ENCODE measurements at places on chromosomes 1 and 21.

DNA sequence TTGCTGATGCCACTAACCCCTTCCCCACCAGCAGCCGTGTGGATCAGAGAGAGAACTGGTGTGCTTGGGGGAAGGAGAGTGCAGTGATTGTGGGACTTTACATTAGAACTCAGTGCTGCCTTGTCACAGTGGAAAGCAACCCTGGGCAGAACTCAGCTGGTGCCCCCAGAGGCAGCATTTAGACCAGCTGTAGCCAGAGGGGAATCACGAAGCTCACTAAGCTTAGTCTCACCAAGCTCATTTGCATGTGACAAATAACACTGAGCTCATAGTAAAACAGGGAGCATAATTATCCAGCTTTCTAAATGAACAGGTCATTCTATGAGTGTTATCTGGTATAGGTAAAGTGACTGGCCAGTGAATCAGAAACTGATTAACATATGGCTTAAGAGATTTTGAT, 9.8 kb upstream of the SMAP2 start:
- no peak for DNase-seq

GRCh38 chr1:19313636-19313959, 1.5 kb downstream of the SLC66A1 start:
- DNase-seq: no peak

- no peak for DNase-seq
Measured at GRCh38 chr1:172545396-172546004, 12.6 kb downstream of the SUCO start.

DNA sequence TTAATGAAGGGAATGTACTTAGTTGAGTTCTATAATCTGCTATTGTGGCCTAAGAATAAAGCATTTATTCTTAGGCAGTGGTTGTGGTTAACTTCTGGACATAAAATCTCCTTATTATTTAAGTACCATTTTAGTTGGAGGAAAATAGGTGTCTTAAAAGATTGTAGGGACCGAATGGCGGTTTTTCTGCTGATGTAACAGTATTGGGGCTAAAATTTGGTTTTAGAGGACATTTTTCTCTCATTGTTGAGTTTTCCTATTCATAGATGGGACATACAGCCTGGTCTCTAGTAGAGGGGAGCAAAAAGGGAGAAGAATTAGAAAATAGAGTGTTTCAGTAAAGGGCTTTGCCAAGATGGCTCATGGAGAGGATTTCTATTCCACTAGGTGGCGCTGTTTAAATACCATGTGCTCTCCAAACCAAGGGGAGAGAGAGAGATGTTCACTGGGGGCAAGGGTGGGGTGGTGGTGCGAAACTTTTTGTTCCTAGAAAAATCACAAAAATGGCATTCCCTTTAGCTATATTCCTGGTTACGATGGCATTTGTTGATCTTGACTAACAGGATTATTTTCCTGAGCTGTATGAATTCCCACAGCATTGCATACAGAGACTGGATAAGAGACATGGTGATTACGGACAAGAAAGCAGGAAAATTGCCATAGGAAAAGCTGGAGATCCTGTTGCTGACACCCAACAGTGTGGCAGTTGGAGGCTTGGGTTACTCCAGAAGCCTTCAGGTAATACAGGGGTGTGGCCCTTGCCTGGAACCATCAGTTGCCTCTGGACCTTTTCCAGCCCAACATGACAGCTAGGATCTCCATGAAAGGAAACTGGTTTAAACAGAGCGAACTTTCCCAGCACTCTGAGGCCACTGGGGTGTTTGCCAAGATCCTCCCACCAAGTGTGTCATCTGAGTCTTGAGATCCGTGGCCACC, 18.2 kb upstream of the FCGR2A start:
- DNase-seq: peak; percentile 64

DNA sequence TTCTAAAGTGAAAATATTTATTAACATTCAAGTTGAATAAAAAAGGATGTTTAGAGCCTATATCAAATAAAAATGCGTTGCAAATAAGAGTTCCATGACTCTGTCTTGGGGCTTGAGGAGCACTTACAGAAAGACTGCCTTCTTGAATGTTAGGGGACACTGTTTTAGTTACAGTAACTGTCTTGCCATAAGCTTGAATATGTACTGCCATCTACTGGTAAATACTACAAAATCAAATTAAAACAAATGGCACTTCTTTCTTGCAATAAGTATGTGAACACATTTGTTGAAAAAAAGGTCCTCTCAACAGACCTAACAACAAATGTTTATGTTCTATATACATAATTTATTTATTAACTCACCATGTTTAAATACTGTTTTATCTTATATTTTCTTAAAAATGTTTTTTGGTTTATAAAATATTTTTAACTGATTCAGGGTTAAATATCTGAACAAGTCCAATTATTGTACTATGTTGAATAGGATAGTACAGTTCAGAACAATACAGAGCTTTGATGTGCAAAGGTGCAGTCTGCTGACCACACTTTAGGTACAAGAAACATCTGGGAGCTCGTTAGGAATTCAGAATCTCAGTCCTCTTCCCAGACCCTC, 199.5 kb downstream of the LRRIQ3 start:
- peak; percentile 8 for DNase-seq

DNA sequence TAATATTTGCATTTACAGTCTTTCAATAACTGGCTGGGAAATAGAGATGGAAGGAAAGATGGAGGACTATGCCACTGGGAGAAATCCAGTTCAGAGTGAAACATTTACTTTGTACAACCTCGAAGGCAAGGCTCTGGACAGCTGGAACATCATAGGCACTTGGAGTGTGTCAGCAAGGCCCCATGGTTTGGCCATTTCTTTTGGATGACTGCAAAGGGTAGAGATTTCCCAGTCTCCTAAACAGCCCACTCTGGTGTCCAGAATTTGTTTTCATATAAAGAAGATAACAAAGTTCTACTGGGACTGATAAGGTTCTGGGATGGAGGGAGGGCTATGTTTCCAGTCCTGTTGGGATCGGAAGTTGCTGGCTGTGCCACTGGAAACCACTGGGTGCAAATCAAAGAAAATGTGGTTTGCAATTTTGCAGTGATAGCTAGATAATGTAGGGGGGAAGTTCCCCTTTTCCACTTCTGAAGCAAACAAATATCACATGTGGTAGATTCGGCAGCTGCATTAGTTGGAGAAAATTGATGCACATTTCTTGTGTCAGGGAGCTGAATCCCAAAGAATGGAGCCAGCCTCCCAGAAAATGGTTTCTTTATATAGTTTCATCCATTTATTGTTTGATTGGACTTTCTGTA, 16.2 kb downstream of the KCND3 start:
- DNase-seq: no peak

GRCh38 chr21:38925923-38926322, 120.2 kb downstream of the ETS2 start:
- no peak for DNase-seq

DNA sequence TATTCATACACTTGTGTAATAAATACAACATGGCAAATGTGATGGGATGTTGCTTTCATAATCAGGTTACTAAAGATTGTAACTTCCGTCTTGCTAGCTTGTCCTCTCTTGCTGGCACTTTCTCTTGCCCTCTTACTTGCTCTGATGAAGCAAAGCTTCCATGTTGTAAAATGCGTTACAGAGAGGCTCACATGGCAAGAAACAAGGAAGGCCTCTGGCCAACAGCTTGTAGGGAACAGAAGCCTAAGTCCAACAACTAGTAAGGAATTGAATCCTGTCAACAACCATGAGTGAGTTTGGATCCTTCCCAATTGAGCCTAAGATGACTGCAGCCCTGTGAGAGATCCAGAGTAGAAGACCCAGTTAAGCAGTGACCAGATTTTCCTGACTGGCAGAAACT, 15.4 kb downstream of the TMED5 start:
- DNase-seq: no peak

DNA sequence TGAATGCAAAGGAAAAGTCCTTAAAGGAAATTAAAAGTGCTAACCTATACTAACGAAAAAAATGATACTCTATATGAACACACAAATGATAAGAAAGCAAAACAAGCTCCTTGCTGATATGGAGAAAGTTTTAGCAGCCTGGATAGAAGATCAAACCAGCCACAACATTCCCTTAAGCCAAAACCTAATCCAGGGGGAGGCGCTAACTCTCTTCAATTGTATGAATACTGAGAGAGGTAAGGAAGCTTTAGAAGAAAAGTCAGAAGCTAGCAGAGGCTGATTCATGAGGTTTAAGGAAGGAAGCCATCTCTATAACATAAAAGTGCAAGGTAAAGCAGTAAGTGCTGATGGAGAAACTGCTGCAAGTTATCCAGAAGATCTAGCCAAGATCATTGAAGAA, 3.4 kb downstream of the KRTAP23-1 start:
- DNase-seq: no peak

DNA sequence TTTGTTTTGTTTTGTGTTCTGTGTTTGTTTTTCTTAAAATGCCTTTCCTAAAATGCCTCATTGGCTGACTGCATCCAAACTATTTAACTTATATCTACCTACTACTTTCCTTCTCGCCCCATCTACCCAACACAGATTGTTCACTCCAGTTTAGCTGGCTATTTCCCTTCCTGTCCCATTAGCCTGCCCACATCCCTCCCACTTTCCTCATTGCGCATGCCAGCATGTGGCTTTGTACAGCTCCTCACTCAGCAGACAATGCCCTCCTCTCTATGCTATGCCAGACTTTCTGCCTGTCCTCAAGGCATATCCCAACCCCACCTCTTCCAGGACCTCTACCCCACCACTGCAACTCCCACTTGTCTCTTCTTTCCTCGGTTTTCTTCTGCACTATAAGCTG, 94.7 kb upstream of the C1orf21 start:
- DNase-seq: no peak

DNA sequence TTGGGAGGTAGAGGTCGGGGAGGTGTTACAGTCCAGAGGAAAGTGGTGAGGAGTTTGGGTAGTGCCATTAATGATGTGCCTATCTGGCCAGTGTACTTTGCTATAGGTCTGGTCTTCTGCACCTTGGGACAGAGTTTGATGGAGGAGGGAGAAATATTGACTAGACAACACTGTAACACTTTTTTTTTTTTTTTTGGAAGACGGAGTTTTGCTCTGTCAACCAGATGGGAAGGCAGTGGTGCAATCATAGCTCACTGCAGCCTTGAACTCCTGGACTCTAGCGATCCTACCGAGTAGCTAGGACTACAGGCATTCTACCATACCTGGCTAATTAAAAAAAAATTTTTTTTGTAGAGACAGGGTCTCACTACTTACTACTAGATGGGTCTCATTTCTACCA, 1.9 kb downstream of the SCP2 start:
- DNase-seq: no peak

DNA sequence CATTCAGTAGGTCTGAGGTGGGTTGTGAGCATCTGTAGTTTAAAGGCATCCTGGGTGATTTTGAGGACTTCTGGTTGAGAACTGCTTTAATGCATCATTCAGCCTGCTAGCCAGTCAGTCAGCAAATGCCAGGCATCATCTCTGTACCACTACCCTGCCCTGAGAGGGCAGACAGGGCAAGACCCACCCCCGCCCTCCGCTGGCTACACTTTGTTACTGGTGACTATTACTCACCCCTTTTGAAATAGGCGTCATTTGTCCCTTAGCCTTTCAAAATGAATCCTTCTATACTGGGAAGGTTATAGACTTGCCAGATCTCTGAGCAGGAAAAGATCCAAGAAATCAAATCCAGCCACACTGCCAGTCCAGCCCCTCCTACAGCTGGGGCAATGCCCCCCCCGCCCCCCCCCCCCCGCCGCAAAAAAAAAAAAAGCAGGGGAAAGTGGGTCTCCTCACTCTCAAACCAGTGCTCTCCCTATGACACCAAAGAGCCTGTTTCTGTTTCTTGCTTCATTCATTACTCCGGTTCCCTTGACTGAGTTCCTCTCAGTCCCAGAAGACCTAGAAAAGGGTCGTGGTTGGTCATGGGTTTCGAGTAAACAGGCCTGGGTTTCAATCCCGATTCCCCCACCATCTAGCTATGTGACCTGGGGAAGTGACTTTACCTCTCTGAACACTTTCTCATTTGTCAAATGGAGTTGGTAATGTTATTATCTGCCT, 4.4 kb downstream of the SELENON start:
- DNase-seq: no peak

DNA sequence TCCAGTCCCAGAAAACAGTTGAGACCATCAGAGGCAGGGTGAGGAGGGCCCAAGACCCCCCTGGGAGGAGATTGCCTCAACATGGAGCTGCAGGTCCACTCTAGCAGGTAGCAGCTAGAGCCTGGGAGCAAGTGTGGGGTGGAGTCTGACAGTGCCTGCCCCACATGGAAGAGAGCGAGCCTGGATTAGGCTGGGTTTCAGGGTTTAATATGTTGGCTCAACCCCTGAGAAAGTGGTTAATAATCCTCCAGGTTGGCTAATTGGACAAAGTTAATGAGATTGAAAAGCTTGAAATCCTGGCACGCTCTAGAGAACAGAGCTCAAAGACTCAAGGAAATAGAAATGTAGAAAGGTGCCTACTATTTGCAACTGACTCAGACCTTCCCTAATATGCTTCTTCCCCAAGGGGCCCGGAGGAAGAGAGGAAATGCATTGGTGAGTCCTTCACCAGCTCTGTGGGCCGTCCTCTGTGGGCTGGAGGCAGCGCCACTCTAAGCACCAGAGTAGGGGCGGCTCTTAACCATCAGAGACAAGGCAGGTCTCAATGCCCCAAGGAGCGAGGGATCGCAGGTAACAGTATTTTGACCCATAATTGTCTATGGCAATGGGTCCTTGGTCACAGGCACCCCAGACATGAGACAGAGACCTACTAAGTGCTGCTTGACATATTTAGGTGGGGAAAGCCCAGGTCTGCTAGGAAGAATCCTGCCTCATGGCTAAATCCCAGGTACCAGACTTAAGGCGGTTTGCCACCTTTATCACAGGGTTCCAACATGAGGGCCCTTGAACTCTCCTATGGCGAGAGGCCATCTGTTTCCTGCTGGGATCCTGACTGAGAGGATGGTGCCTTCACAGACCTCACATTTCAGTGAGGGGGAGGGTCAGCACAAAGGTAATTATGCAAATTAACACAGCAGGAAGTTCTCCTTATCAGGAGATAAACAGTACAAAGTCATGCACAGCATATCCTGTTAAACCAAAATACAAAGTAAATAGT, 33.8 kb downstream of the RSPH1 start:
- DNase-seq: no peak

- DNase-seq: no peak
Measured at GRCh38 chr1:48099072-48099773, 102.0 kb upstream of the TRABD2B start.

- no peak for DNase-seq
Measured at GRCh38 chr21:32349333-32349944, 43.4 kb downstream of the URB1 start.

DNA sequence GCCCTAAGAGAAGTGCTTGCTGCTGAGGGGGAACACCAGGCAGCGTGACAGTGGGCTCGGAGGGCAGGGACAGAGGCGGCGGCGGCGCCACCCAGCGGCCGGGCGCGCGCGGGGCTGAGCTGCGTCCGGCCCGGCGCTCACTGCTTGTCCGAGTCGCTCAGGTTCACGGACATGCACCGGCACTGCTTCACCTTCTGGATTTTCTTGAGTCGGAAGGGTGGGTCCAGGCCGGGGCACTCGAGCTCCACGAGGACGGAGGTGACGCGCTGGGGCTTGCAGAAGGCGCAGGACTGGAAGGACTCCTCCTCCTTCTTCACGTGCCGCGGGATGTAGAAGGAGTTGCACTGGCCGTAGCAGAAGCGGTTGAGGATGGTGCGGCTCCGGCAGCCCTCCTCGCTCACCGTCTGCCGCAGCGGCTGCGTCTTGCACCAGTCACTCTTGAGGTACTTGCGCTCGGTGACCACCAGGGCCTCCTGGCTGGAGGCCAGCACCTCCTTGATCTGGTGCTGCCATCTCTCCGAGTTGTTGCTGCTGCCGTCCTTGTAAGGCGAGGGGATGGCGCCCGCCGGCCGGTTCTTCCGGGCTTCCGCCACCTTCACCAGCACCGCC, 119.0 kb downstream of the GREM2 start:
- no peak for DNase-seq

All from HCT116 (cell line).